Stimulated activated naive B cell treated with anti-CD40 and anti-IgM and Interleukin-4, amounts not matched to agents 10 μg/mL and 1 μg/mL and 100 μg/mL, for 72 hours (primary cell): ENCODE measurements at places on chromosomes 5 and 9.

- DNase-seq = no peak
Measured at GRCh38 chr5:20570486-20570885, 582.5 kb upstream of the CDH18 start.

DNA sequence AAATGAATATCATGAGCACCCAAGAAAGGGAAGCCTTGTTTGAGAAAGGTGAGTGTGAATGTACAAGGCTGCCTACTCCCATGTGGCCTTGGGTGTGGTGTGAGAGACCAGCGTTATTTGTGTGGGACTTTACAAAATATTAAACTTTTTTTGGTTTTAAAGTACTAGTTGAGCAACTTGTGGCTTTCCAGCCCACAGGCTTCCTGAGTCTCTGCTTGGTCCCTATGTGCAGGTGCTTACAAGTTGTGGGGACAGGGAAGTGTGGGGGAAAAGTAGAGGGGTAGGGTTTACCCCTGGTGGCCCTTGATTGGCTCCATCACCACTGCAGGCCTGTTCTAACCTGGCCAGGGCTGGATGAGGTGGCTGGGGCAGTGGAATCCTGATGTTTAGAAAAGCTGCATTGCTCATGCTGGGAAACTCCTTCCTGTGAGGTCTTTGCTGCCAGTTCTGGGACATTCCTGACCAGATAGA is 19.7 kb downstream of the PTTG1 start:
- no peak for DNase-seq

DNA sequence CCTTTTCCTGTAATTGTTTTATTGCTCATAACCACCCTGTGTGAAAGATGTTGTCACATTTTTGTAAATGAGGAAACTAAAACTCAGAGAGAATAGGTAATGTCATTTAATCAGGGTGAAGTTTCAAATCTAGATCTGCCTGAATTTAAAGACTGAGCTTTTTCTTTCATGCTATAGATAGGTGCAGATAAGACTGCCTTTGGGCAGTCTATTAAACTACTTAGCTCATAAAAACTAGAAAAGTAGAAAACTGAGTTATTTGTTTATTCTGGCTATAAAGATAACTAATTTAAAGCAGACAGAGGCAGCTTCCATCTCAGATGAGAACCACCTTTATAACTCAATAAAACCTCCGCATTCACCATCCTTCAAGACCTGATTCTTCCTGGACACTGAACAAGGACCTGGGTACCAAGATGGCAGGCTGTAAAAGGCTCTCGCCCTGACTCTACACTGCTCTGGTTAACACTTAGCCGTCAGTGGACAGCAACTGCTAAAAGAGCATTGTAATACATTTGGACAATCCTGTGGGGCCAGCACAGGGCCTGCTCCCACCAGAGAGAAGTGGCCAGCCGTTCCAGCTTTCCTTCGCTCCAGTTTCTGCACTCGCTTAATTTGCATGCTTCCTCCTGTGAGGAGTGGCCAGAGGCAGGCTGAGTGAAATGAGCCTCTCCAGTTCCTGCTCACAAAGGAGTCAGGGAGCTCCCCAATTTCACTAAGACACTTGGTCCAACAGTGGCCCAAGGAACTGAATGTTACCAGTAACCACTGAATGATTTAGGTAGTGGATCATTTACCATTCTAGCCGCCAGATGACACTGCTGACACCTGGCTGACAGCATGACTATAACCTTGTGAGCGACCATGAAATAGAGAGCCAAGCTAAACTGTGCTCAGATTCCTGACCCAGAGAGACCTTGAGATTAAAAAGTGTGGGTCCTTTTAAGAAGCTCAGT is 566.4 kb downstream of the EFNA5 start:
- DNase-seq = no peak

GRCh38 chr9:126842977-126843799 is 17.3 kb upstream of the ZBTB34 start:
- DNase-seq = no peak

- no peak for DNase-seq
Measured at GRCh38 chr9:106333481-106333880, 529.5 kb upstream of the ZNF462 start.

- DNase-seq = no peak
Measured at GRCh38 chr9:134293031-134293521, 33.2 kb upstream of the RXRA start.

DNA sequence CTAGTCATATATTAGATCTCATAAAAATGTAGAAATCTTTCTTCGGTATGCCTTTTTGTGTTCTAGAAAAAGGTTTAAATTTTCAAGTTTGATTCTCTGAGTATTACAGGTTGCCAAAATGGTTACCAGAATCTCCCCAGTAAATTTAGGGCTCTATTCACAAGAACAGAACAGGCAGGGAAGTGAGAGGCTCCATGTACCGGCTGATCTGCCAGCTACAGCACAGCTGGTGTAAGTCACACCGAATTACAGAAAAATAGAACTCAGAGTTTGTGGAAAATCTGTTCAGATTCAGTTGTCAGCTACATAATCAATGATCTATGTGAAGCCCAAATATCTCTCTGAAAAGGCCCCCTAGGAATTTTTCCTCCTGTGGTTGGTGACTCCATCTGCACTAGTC is 10.5 kb downstream of the FAM81B start:
- no peak for DNase-seq

- DNase-seq = no peak
Measured at GRCh38 chr9:99116003-99116411, 11.1 kb downstream of the TGFBR1 start.

- DNase-seq = no peak
Measured at GRCh38 chr9:17075758-17076485, 58.9 kb upstream of the CNTLN start.

- DNase-seq = no peak
Measured at GRCh38 chr9:31535651-31536050, 848.8 kb upstream of the ACO1 start.

DNA sequence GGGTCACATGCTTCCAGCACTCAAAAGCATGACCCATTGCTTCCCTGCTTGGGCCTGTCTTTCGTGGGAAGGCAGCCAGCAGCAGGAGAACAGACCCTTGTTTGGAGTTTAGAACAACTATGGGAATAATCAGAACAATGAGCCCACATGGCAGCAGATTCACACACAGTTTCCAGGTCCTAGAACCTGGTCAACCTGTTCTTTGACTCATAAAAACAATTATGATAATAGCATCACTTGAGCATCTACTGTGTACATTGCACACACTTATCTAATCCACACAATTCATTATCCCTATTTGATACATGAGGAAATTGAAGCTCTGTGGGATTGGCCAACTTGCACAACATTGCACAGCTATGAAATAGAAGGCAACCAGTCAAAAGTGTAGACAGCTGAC is 41.7 kb downstream of the KLF4 start:
- no peak for DNase-seq
